ENCODE measurements at places on chromosomes 2 and 18. TPM values are rescaled to one million over a fixed set of nuclear protein-coding genes. Genes with fewer than 3 reads are reported as not detected.

TMEM247 gene
- total RNA-seq, result not detected

SGPP2 gene
- 0.05 TPM for total RNA-seq

CIB4 gene
- 0.33 TPM for total RNA-seq

NRP2 gene
- total RNA-seq, result 6.7 TPM

CFC1 gene
- not detected for total RNA-seq

DNA sequence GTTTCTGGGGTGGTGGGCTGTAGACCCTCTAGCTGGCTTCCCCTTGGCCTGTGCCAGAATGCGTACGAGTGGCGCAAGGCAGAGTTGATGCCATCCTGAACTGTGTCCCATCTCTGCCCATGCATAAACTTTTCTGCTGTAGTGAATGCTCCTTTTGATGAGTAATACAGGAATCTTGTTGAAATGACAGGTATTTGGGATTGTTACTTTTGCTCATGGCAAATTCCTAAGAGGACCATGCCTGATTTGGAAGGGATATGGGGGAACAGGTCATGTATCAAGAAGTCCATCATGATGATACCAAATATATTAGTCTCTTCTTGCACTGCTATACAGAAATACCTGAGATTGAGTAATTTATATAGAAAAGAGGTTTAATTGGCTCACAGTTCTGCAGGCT lies 648.0 kb downstream of the SLC4A3 start:
- H3K36me3 ChIP-seq, result no peaks in the 10 kb centered on the region
- H3K27ac ChIP-seq, result no peak overlapping the region
- H3K27me3 ChIP-seq, result no peaks in the 10 kb centered on the region
- no peak overlapping the region for H3K4me3 ChIP-seq
- H3K4me1 ChIP-seq, result no peaks in the 10 kb centered on the region

- H3K27ac ChIP-seq, result no peak overlapping the region
- H3K27me3 ChIP-seq, result no peaks in the 10 kb centered on the region
- H3K4me3 ChIP-seq, result no peak overlapping the region
- no peak for DNase-seq
- no peaks in the 10 kb centered on the region for H3K36me3 ChIP-seq
Measured at GRCh38 chr2:78202366-78202765, 680.2 kb upstream of the LRRTM4 start.

DNA sequence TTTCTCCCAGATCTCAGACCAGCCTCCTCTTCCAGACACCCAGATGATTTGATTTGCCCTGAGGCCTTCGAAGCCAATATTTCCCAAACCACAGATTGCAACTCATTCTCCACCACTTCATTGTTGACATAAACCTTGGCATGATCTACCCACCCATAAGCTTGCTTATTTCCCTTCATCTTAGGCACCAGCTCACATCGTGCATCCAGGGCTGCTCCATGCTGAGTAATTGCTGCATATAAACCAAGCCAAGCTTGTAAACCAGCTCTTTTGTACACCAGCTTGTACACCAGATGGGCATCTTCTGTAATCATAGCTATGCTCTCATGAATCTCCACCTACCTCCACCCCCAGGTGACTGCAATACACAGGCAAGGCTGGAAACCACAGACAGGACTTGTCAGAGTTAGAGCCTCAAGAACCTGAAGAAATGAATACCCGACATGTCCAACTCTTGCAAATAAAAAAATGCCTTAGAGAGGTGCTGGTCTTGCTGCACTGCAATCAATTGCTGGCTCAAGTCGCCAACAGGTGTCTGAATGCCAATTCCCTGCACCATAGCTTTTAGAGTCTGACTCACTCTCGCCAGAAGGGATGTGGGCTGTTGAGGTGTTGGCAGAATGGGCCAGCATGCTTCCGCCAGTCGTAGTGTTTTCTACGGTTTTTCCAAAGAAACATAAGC lies 31.5 kb downstream of the TRABD2A start:
- no peak overlapping the region for H3K4me3 ChIP-seq
- no peaks in the 10 kb centered on the region for H3K4me1 ChIP-seq
- DNase-seq, result no peak
- H3K27ac ChIP-seq, result no peak overlapping the region

DNA sequence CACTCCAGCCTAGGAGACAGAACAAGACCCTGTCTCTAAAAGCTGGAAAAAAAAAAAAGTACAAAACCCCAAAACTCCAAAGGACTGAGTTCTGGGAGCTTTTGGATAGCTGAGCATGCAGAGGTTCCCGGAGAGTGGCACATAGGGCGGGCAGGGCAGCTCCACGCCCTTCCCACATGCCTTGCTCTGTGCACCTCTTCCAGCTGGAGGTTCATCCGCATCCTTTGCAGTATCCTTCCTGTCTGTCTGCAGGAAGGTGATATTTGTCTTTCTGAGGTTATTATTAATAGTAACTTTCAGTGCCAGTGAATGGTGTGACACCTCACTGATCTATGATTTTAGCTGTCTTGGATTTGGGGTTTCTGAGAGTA lies 70.2 kb downstream of the INPP4A start:
- H3K4me1 ChIP-seq, result peaks cover 2% of the 10 kb centered on the region
- H3K4me3 ChIP-seq, result no peak overlapping the region
